Kidney glomerular epithelial cell (primary cell): ENCODE measurements at places on chromosomes 12 and 14.

DNA sequence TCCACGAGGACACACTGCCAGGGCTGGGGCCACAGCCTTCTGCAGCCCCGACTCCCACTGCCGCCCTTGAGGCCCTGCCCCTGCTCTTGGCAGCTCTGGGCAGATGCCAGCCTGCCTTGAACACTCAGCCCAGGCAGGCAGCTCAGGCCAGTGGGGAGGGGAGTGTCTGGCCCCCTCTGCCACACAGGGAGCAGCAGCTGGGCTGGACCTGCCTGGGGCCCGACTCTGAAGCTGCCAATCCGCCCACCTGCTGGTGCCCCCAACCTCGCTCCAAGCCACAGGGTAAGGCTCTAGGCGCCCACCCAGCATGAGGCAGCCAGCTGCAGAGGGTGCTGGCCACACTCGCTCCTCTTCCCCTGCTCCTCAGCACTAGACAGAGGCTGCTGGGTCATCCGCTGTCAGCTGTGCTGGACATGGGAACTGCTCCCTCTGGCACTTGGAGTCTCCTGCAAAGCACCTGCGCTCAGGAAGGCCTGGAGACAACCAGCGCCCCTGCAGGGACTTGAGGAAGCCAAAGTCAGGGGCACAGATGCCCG, 24.6 kb upstream of the NUDT14 start:
- no peak for DNase-seq

- no peak for DNase-seq
Measured at GRCh38 chr14:30223966-30224365, 296.3 kb upstream of the PRKD1 start.

DNA sequence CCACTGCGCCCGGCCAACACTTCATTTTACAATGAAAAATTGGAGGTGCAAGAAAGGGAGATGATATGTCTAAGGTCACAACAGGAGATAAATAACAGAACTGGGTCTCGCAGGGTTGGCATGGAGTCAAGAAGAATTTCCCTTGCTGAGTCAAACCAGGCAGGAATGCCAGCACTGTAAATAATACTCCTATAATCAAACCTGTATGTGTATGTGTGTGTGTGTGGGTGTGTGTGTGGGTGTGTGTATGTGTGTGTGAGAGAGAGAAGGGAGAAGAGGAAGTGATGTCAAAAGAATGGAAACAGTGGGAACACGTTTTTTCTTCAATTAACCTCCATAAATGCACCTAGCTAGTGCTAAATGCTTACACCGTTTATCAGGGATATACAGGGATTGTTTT, 70.4 kb downstream of the TMEM116 start:
- DNase-seq: peak; percentile 63

DNA sequence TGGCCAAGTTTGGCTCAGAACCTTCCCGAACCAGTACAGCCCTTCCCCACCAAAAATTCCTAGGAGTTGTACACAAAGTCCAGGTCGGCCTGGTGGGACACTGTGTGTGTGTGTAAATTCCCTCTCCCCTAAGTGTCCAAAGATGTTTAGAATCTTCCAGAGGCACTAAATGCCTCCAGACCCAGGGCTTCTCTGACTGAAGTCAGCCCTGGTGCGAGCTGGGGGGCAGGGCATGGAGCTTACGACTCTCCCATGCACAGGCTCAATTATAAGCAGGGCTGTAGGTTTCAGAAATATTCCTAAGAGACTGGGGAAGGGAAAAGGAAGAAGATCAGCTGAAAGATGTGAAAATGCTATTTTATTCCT, 106.9 kb upstream of the ATF7IP start:
- DNase-seq: no peak

- no peak for DNase-seq
Measured at GRCh38 chr12:49094975-49095365, 369 bp upstream of the DHH start.
